ENCODE measurements at places on chromosomes 6 and 20. TPM values are rescaled to one million over a fixed set of nuclear protein-coding genes. Genes with fewer than 3 reads are reported as not detected.

- H3K4me1 ChIP-seq: no peaks in the 10 kb centered on the region
- H3K36me3 ChIP-seq: no peaks in the 10 kb centered on the region
- DNase-seq: no peak
- no peak overlapping the region for H3K27ac ChIP-seq
- H3K4me3 ChIP-seq: no peak overlapping the region
These were observed 76.3 kb upstream of the SGK1 start for GRCh38 chr6:134394208-134394607.

GRCh38 chr6:35054743-35055130, 86.4 kb downstream of the TCP11 start:
- H3K4me1 ChIP-seq: peaks cover 33% of the 10 kb centered on the region
- H3K4me3 ChIP-seq: no peak overlapping the region
- peaks cover 73% of the 10 kb centered on the region for H3K36me3 ChIP-seq
- no peak for DNase-seq
- no peak overlapping the region for H3K27ac ChIP-seq
- no peaks in the 10 kb centered on the region for H3K27me3 ChIP-seq

GRCh38 chr6:85261271-85261670, 188.6 kb upstream of the NT5E start:
- no peaks in the 10 kb centered on the region for H3K4me1 ChIP-seq
- H3K36me3 ChIP-seq: no peaks in the 10 kb centered on the region
- no peak overlapping the region for H3K27ac ChIP-seq
- no peak overlapping the region for H3K4me3 ChIP-seq
- no peak for DNase-seq

DNA sequence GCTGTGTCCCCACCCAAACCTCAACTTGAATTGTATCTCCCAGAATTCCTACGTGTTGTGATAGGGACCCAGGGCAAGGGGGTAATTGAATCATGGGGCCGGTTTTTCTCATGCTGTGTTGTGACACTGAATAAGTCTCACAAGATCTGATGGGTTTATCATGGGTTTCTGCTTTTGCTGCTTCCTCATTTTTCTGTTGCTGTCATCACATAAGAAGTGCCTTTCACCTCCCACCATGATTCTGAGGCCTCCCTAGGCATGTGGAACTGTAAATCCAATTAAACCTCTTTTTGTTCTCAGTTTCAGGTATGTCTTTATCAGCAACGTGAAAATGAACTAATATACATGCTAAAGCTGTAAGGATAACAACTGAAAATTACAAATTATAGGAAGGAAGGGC, 88.3 kb downstream of the CDYL start:
- no peaks in the 10 kb centered on the region for H3K4me1 ChIP-seq
- no peak overlapping the region for H3K4me3 ChIP-seq
- H3K27ac ChIP-seq: no peak overlapping the region
- DNase-seq: no peak
- H3K36me3 ChIP-seq: no peaks in the 10 kb centered on the region
- no peaks in the 10 kb centered on the region for H3K27me3 ChIP-seq

DNA sequence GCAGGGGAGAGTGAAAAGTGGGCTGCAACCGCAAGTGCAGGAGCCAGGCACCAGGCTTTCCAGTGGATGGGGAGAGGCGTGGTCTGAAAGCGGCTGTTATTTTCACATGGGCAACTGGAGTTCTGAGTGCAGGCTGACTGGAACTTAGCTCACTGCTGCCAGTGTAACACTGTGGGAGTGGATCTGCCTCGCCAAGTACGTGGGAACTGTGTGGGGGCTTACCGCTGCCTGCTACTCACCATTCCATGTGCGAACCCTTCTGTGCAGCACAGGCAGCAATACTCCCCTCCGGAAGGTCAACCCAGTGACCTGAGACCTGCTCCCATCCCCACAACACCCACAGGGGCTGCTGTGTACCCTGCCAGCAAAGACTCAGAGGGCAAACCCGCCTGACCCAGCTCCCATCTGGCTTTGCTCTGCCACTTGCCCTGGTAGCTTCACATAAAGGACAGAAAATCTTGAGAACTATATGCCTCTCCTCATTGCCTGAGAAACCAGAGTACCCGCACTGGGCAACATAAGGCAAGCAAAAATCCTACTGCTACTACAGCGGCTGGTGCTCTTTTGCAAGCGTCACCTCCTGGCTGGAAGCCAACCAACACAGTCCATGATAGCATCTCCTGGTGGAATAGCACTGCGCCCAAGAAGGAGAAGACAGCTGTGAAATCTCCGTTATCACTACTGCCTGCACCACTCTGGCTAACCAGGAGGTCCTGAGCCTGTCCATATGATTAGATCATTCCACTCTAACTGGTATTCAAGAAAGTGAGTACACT, 54.4 kb upstream of the SIRPG start:
- no peaks in the 10 kb centered on the region for H3K4me1 ChIP-seq
- no peak overlapping the region for H3K4me3 ChIP-seq
- H3K27me3 ChIP-seq: peaks cover 5% of the 10 kb centered on the region
- H3K27ac ChIP-seq: no peak overlapping the region
- H3K36me3 ChIP-seq: no peaks in the 10 kb centered on the region

DNA sequence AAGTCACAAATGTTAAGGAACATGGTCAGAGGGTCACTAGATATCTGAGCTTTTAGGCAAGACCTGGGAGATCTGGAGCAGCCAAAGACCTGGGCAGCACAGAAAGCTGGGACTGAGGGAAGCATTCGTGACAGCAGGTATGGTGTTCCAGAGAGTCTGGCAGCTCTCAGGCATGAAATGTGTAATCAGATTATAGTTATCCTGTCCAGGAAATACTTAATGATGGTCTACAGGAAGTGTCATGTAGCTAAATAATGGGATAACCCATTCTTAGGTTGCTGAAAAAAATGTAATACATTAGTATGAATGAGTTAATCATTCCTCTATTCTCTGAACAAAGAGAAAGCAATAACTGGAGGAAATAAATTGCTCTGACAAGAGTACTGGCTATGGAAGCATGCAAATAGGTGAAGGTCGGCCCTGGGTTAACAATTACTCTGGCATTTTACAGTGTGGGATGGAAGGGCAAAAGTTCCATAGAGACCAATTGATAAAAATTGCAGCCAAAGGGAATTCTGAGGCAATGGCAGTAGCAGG, 740.5 kb downstream of the CBLN4 start:
- H3K27ac ChIP-seq: no peak overlapping the region
- no peak for DNase-seq
- H3K4me1 ChIP-seq: no peaks in the 10 kb centered on the region
- no peaks in the 10 kb centered on the region for H3K27me3 ChIP-seq
- H3K36me3 ChIP-seq: no peaks in the 10 kb centered on the region

DNA sequence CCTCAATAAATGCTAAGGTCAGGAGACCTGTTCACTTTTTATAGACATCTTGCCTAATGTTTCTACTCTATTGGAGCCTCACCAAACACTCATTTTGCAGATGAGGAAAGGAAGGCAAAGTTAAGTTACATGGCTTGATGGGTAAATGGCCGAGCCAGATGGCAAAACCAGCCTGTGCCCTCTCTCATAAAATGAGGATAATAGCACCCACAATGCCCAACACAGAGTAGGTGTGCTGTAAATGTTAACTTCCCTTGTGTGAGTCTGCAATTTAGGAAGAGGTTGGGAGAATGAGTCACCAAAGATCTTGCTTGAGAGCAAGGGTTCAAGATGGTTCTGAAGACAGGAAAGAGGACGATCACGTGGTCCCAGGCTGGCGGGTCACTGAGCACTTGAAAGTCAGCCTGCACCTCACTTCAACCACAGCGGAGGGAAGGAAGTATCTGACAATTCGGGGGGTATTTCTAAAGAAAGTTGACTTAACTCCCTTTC, 3.3 kb downstream of the KCNK5 start:
- peak overlapping the region; percentile 56 for H3K27ac ChIP-seq
- DNase-seq: no peak
- H3K36me3 ChIP-seq: no peaks in the 10 kb centered on the region
- peaks cover 76% of the 10 kb centered on the region for H3K4me1 ChIP-seq
- peak overlapping the region; percentile 72 for H3K4me3 ChIP-seq

DNA sequence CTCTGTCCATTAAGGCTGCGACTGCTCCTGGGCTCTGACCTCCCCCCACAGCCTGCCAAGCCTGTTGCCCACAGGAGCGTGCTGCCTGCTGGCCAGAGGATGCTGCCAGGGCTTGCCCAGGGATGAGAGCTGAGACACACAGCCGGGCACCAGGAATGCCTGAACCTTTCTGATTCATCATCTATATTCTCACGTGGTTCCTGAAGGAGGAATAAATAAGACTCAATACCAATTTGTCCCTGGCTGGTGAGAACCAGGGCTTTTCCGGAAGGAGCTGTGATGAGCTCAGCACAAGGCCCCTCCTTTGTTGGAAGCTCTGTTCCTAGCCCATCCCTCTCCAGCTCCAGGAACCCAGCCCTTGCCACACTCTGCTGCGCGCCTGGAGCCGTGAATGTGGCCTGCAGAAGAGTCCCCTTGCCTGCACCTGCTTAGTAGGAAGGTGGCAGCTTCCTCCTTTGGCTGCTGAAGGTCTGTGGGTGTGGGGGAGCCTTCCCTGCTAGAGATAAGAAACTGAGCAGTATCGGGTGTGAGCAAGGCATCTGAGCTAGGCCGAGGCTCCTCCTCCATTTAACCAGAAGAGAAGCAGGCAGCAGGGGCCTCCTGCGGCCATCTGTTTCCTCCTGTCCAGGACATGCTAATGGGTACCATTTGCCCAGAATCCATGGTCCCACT, 37.9 kb downstream of the SYNDIG1 start:
- no peaks in the 10 kb centered on the region for H3K4me1 ChIP-seq
- no peaks in the 10 kb centered on the region for H3K36me3 ChIP-seq
- H3K27ac ChIP-seq: no peak overlapping the region

- H3K36me3 ChIP-seq: no peaks in the 10 kb centered on the region
- H3K27me3 ChIP-seq: no peaks in the 10 kb centered on the region
- no peak overlapping the region for H3K4me3 ChIP-seq
- no peak overlapping the region for H3K27ac ChIP-seq
- DNase-seq: no peak
These were observed 223.0 kb downstream of the BCKDHB start for GRCh38 chr6:80329496-80329895.

DNA sequence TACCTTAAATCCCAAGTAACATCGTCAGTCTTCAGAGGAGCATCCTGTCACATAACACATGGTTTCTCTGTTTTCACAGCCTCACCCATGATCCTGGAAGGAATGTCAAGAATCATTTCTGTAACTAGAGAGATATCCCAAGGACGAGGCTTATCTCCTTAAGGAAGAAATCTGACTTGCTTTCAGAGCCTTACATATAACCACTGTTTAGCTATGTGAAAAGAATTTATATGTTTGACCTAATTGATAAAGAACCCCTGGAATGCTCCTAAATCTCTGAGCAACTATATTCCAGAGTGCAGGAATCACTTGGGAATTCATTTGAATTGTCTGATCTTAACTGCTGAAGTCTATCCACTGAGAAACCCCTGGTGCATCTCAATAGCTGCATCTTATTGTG, 243.1 kb downstream of the ALDH8A1 start:
- no peak overlapping the region for H3K27ac ChIP-seq
- no peaks in the 10 kb centered on the region for H3K27me3 ChIP-seq
- no peak overlapping the region for H3K4me3 ChIP-seq
- H3K4me1 ChIP-seq: peaks cover 10% of the 10 kb centered on the region
- no peaks in the 10 kb centered on the region for H3K36me3 ChIP-seq

SLC32A1 gene
- not detected for total RNA-seq

TNFRSF6B gene
- total RNA-seq: 5.3 TPM

All from lower lobe of right lung (tissue), 2 donors.